ENCODE measurements at places on chromosomes 16 and 17.

- DNase-seq: no peak
Observed at GRCh38 chr16:53745086-53745485, 41.1 kb downstream of the FTO start.

DNA sequence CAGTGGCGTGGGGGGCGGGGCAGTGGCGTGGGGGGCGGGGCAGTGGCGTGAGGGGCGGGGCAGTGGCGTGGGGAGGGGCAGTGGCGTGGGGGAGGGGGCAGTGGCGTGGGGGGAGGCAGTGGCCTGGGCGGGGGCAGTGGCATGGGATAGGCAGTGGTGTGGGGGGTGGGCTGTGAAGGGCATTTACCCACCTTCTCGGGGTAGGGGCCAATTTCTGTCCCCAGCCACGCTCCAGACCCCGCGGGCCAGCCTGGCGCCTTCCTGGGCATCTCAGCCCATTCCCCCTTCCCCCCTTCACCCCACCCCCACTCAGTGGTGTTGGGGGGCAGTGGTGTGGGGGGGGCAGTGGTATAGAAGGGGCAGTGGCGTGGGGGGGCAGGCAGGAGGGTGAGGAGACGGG is 92.7 kb downstream of the LITAF start:
- DNase-seq: no peak

DNA sequence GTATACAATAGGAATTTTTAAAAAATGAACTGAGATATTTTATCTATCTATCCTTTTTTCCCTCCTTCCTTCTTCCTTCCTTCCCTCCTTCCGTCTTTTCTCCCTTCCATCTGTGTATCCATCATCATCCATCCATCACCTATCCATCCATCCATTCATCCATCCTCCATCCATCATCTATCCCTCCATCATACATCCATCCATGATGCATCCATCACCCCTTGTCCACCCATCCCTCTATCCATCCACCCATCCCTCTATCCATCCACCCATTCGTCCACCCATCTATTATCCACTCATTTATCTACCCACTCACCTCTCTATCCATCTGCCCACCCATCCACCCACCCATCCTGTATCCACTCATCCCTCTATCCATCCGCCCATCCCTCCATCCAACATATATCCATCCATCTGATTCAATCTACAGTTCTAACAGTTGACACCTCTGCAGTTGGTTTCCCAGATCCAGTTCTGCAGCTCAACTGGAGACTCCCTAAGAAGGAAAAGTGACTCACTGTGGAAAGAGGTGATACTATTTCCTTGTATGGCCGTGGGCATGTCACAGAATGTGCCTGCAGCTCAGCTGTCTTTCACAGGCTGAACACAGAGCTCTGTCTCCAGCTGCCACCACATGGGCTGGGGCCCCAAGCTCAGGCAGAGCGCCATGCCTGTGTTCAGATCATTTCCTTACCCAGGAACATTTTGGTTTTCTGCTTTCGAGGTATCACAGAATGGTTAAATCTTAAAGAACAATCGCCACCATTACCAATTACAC is 130.8 kb downstream of the XYLT1 start:
- no peak for DNase-seq

GRCh38 chr17:45907750-45908395 is 13.5 kb downstream of the MAPT start:
- DNase-seq: no peak

- no peak for DNase-seq
Observed at GRCh38 chr16:734208-734980, 6.4 kb downstream of the CIAO3 start.

DNA sequence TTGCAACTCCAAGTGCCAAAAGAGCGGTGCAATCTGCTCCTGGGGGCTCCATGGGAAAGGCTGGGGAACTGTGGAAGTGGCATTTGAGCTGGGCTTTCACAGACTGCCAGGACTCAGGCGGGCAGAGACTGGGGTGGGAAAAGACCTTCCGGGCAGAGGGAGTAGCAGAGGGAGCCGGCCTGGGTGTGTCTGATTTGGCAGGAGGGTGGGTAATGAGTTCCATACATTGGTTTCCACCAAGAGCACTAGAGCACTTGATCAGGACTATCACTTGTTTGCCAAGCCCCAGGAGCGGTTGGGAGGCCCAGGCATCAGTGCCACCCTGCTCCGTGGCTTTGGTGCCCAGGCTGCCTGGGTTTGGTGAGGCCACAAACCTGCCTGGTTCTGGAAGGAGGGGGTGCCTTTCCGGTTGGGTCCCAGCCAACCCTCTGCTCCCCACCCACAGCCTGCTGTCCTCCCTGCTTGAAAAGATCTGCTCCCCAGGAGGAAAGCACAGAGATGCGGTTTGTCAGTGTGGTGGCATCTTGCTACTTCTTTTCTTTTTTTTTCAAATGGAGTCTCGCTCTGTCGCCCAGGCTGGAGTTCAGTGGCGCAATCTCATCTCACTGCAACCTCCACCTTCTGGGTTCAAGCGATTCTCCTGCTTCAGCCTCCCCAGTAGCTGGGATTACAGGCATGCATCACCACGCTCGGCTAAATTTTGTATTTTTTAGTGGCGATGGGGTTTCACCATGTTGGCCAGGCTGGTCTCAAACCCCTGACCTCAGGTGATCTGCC is 3.5 kb upstream of the TRIM47 start:
- no peak for DNase-seq
